ENCODE measurements at places on chromosomes 16 and 17.

DNA sequence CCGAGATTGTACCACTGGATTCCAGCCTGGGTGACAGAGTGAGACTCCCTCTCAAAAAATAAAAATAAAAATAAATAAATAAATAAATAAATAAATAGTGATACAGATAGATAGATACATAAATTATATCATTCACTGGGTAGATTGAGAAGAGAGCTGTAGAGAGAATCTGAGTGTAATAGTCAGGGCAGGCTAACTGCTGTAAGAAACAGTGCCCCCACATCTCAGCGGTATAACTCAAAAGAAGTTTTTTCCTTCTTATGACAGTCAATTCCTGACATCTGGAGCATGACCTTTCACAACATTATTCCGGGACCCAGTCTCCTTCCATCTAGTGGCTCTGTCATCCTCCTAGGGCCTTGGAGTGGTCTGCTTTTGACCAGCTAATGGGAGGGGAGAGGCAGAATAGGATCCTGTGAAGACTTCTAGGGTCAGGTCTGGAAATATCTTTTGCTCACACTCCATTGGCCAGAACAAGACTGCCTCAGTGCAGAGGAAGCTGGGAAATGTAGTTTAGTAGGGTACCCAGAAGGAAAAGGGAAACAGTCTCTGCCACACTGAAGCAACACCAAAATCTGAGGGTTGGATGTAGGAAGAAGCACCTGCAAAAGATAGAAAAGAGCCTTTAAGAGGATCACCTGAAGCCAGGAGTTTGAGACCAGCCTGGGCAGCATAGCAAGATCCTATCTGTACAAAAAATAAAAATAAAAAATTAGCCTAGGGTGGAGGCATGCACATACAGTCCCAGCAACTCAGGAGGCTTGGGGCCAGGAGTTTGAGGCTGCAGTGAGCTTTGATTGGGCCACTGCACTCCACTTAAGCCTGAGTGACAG lies 3.0 kb upstream of the QPRT start:
- no peak for DNase-seq

DNA sequence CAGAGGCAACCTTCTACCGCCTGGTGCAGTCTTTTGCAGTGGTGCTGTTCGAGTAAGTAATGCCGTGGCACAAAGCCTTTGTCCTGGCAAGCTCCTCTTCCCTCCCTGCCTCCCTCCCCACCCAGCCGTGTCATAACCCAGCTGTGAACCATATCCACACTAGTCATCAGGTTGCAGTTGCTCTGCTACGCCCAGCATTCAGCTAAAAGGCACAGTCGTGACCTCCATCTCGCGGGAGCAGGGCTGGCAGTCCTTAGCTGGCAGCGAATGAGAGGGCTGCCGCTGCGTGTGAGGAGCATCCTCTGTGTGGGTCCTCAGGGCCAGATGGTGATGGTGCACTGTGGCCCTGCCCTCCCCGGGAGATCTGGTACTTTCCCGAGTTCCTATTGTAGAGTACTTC lies 39.3 kb downstream of the CIBAR2 start:
- DNase-seq: no peak

GRCh38 chr16:72285728-72286127 lies 113.8 kb upstream of the PMFBP1 start:
- no peak for DNase-seq

- no peak for DNase-seq
These were observed 8.0 kb downstream of the THRA start for GRCh38 chr17:40070709-40071312.

DNA sequence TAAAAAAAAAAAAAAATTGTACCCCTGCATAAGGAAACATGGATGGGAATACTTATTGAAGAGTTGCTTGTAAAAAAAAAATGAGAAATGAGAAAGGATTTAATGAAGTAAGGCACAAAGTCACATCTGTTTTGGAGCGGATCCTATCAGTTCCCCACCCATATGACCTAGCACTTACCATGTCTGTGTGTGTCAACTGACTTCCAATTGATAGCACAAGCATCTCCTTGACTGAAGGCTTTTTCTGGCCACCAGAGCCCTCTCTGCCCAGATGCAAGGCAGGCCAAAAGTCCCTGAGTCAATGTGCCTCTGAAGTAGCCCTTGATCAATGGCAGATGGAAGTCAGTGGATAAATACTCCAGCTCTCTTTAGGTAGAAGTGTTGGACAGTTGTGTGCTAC lies 13.4 kb upstream of the NLK start:
- no peak for DNase-seq

DNA sequence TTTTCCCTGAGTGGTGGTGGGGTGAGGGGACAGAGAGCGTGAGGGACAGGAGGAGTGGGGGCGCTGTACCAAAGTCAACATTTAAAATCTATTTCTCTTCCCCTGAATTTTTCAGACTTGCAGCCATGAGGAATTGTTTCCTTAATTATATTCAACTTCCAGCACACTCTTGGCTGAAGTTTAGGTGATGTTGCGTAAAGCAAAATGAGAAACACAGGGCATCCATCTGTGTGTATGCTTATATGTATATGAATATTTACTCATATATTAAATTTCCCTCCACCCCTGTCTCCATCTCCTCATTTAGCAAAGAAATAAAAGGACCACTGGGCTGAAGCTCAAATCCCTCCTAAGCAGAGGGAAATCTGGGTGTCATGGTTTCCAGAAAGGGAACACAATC lies 218.1 kb downstream of the XYLT1 start:
- DNase-seq: no peak

GRCh38 chr17:32943647-32944191 lies 15.8 kb downstream of the TMEM98 start:
- DNase-seq: no peak

- no peak for DNase-seq
These were observed 2.0 kb downstream of the PRR14 start for GRCh38 chr16:30652718-30653117.

GRCh38 chr16:58578642-58579041 lies 51.0 kb downstream of the CNOT1 start:
- DNase-seq: no peak

GRCh38 chr16:9094011-9094846 lies 2.8 kb downstream of the HAPSTR1 start:
- no peak for DNase-seq

- no peak for DNase-seq
These were observed 5.6 kb downstream of the POLG2 start for GRCh38 chr17:64491034-64491860.

DNA sequence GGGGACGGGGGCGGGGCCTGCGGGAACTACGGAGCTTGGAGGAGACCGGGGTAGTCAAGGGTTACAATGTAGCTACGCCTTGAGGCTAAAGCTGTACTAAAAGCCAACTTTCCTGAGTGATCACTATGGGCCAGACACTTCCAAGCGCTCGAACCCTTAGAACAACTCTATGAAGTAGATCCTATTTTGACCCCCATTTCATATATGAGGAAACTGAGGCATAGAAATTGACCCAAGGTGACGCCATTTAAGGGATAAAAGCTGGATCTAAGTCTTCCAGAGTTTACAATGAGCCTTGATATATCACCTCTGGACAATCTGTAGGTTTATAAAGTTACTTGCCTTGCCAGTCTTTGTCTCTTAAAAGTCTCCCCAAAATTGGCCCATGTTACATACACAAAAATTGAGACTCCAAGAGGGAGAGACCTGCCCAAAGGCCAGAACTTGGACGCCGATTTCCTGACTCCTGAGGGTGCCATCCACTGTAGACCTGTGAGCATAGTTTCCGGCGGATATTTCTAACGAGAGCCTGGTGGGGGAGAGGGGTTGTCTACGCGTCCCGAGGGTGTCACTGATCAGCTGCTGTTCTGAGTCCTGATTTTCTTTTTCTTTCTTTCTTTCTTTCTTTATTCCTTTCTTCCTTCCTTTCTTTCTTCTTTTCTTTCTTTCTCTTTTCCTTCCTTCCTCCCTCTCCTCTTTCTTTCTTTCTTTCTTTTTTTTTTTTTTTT lies 555 bp upstream of the NCBP3 start:
- no peak for DNase-seq

GRCh38 chr16:68756239-68756915 lies 19.3 kb downstream of the CDH1 start:
- DNase-seq: no peak

DNA sequence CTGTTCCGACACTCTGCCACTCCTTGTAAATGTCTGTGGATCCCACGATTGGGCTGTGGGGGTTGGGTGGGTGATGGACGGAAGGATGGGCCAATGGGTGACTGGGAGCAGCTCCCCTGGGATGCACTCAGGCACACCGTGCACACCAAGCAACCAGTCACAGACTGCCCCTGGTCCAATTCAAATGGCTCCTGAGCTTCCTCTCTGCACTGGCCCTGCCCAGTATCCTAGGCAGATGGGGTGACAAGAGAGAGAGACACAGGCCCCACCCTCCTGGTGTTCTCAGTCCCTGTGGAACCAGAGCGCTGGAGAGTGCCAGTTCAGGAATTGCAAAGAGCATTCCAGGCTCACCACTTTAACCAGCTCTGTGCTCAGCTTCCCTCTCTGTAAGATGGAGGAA lies 32.8 kb downstream of the BEAN1 start:
- peak; percentile 25 for DNase-seq

DNA sequence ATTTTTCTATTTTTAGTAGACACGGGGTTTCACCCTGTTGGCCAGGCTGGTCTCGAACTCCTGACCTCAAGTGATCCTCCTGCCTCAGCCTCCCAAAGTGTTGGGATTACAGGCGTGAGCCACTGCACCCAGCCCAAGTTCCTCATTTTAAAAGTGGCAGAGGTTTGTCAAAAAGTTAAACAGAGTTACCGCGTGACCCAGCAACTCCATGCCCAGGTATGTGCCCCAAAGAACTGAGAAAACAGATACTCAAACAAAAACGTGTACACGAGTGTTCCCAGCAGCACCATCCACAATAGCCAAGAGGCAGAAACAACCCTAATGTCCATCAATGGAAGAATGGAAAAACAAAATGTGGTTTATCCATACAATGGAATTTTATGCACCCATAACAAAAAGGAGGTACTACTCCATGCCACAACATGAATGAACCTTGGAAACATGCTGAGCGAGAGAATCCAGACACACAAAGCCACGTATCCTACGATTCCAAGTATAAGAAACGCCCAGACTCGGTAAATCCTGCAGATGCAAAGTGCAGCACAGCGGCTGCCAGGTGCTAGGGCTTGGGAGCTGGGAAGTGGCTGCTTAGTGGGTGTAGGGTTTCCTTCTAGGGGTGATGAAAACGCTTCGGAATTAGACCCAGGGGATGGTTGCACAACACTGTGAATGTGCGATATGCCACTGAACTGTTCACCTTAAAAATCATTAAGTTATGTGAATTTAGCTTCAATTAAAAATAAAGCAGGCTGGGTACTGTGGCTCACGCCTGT lies 24.8 kb downstream of the ADCY9 start:
- DNase-seq: no peak

DNA sequence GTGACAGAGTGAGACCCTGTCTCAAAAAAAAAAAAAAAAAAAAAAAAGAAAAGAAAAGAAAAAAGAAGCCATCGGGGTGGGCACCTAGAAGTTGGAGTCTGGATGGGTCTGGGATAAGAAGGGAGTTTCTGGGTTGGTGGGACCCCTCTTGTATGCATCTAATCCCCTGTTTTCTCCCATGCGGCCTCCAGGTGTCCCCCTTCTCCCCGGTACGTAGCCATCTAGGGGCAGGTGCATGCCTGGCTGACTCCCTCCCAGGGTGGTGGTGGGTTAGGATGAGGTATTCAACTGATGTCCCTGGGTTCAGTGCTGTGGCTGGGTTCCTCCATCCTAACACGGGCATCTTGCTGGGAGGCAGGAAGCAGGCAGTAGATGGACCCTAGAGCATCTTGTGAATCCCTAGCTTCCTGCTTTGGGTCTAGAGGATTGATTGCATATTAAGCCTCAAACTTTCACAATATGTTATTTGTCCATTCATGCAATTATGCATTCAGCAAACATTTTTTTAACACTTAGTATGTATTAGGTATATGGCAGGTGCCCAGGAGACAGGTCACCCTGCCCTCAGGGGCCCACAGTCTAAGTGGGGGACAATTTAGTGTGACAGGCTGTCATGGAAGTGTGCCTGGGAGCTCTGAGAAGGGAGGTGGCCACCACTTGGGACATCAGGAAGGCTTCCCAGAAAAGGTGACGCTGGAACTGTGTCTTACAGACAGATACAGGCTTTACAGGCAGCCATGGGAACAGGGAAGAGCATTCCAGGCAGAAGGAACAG lies 13.1 kb downstream of the FMNL1 start:
- no peak for DNase-seq

DNA sequence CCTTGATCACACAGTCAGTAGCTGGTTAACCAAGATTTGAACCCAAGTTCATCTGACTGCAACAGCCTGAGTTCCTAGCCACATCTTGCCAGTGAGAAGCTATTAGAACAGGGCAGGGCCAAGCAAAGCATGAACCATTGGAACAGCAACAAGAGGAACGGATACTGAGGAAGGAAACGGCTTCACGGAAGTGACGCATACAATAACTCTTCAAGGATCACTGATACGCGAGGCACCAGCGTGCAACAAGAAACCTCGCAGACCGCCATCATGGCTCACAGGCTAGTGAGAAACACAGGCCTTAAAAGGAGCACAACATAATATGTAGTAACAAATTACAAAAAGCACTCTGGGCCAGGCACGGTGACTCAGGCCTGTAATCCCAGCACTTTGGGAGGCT lies 114.9 kb downstream of the CDYL2 start:
- DNase-seq: no peak

DNA sequence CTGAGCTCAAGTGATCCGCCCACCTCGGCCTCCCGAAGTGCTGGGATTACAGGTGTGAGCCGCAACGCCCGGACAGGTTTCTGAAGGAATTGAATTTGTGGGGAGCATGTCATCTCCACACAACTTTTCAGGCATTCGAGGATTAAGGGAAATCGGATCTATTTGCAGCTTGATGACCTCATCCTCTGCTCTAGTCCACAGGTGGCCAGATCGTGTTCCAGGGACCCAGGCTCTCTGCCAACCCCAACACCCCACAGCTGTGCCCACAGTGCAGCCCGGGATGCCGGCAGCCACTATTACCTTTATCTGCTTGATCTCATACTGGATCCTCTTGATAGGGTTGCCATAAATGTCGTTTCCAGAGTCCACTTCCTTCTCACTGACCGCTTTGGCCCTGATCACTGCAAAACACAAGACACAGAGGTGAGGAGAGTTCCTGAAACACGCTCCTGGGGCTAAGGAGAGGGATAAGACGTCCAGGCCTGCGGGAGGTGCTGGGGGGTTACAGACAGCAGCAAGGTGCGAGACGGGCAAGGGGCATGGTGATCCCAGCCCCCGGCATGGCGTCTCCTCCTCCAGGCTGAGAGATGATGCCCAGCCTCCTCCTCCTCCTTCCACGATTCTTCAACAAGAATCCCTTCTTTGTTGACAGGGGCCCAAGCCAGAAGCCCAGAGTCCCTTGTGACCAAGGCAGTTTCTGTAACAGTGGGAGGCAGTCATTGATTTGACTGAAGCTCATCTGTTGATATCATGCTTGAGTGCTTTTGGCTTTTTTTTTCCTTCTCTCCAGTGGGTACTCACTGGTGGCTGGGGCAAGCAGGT lies 29.3 kb downstream of the CEP295NL start:
- DNase-seq: peak; percentile 78

DNA sequence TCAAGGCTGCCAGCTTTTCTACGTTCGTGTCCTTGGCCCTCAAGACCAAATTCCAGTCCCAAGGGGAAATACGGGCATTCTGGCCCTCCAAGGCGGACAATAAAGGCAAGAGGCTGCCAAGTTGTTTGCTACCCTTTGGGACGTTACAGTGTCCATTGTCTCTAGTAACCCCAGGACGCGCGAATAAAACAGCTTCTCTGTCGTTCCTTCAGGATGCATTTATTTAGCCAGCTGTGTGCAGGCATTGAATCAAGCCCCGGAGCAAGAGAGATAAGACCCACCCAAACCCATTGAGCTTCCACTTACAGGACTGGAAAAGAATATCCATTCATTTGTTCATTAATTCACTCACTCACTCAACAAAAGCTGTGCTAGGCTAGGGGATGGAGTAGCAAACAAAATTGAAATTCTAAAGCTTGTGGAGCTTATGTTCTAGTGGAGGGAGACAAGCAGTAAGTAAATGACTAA lies 656 bp downstream of the MRPL58 start:
- no peak for DNase-seq

Measured in sciatic nerve (tissue), 2 donors.